ENCODE measurements at places on chromosomes 7 and 10.

GRCh38 chr10:115049960-115050359 is 43.2 kb upstream of the ATRNL1 start:
- DNase-seq = no peak

- peak; percentile 52 for DNase-seq
Observed at GRCh38 chr10:22475651-22476600, 130.6 kb downstream of the SPAG6 start.

DNA sequence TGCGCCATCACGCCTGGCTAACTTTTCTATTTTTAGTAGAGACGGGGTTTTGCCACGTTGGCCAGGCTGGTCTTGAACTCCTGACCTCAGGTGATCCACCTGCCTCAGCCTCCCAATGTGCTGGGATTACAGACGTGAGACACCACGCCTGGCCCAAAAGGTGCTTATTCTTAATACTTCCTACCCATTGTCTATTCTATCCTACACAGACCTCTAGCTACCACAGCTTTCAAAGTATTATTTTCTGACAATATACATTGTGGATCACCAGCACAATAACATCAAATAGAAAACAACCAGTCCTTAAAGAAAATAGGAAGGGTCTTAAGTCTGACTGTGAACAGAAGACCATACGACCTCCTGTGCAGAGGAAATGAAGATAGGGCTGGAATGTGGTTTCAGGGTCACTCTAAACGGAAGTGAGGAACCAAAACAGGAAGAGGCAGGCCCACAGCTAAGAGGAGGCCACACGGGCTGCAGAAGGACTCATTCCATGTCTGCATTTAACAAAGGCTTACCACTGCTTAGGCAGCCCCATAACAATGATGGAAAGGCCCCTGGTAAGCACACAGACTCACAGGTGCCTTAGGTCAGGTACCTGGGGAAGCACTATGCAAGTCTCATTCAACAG is 115.2 kb downstream of the ZFAND4 start:
- DNase-seq = no peak

DNA sequence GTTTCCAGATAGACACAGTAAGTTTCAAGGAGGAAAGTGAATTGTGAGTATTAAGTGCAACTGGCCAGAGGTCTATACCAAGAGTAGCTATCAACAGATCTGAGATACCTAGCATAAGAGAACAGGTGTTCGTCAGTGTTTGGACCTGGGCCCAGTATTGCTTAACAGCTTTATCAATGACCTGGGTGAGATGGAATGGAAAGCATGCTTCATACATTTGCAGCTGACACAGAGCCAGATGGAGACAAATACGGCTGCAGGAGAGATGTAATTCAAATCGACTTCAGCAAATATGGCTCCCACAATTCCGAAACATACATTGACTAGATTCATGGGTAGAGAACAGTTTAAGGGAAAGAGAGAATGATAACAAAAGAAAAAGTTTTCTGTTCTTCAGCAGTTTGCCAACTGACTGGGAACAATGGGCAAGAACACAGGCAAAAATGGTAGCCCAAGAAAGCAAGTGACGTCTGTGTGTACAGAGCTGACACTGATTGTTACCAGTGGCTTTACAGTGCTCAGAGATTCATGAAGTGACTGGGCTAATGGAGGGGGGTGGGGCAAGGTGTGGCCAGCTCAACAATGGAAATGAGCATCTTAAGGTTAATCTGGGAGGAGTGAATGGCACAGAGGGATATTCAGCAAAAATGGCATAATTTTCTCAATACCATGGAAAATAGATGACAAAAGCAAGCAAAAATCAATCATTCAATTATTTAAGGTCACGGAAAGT is 28.0 kb upstream of the COBL start:
- DNase-seq = no peak

DNA sequence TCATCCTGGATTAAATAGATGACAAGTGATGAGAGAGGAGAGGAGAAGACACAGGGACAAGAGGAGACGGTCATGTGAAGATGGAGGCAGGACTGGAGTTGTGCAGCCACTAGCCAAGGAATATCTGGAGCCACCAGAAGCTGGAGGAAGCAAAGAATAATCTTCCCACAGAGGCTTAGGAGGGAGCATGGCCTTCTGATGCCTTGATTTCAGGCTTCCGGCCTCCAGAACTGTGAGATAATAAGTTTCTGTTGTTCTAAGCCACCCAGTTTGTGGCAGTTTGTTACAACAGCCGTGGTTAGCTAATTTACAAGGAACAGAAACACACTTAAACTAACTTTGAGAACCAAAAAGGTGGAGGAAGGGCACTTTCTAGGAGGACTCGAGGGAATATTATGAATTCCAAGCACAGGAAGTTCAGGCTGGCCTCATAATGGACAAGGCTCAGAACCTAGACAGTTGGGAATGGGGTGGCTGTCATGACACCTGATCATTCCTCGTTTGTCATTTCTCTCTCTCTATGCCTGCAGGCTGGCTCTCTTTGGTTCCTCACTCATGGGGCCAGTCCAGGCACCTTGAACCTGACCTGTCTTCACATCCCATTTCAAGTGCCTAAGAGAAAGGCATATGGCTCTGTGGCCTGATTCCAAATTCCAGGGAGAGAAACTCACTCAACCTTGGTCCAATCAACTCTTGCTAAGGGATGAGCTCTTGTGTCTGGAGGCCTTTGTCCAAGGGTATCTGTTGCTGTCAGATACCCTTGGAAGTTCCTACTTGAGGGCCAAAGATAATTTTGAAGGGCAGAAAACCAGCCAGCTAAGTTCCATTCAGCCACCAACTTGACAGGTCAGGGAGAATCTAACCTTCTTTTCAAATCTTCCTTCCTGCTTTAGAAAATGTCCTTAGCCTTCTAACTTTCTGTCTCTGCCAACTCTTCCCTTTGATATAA is 33.5 kb upstream of the PDZD8 start:
- DNase-seq = no peak

DNA sequence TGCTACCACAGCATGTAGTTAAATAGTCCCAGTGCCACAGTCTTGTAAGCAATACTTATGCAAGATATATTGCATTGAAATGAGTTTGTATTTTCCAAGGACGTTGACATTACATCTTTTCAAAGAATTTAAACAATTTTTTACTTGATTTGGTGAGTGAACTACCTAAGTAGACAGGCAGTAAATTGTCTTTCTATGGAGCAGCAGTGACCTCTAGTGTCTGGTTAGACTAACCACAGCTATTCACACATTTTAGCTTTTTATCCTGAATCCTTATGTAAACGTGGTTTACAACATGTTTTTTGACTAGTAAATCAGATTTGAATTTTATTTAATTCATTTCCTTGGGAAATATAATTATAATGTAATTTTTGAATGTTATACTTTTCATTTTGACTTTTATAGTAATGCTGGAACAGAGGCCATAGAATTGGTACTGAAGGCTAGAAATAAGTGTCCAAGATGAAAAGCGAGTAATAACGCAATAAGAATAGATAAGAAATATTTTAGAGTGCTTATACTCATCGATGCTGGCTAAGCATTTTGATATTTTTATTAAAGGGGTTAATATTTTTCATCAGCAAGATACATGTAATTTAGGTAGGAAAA is 5.6 kb downstream of the LRRTM3 start:
- DNase-seq = peak; percentile 16

GRCh38 chr7:88169717-88170320 is 50.0 kb downstream of the SRI start:
- no peak for DNase-seq

DNA sequence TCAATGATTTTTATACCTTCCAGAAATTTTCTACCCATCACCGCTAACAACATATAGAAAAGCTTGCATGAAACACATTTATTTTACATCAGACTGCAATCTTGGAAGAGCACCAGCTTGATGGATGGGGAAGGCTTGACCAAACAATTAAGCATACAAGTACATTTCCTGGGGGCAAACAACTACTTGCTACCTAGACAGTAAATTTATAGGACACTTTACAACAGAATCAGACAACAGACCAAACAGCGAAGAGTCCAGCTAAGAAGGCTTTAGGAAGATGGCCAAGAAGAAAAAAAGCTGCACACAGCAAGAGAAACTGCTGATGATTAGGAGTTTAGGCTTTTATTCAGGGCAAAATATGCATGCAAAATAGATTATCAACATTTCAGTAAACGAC is 8.0 kb downstream of the AASS start:
- DNase-seq = no peak

DNA sequence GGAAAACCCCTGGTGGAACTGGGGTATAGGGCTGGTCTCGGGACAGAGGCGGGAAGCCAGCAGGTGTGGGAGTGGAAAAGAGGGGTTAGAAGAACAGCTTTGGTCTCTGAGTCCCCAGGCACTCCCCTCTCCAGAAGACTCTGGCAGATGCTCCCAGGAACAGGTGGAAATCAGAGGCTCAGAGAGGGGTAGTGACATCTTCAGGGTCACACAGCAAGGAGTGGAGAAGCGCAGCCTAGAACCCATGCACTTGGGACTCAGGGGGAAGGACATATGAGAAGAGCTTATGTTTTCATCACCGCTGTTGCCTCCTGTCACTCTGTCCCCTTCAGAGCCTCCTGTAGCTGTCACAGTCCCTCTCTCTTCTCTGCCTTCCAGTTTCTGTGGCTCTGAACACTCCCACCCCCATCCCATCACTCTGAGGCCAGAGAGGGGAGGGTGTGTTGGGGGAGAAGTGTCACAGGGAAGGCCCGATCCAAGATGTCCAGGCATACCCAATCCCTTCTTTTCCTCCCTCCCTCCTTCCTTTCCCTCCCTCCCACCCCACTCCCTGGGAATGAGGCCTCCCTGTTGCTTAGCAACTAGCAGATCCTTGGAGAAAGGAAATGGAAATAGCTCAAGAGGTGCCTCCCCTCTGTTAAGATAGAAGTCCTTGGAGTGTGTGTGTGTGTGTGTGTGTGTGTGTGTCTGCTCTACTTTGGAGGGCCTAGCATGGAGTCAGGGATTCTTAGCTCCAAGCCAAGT is 32.0 kb downstream of the SRRM3 start:
- no peak for DNase-seq

DNA sequence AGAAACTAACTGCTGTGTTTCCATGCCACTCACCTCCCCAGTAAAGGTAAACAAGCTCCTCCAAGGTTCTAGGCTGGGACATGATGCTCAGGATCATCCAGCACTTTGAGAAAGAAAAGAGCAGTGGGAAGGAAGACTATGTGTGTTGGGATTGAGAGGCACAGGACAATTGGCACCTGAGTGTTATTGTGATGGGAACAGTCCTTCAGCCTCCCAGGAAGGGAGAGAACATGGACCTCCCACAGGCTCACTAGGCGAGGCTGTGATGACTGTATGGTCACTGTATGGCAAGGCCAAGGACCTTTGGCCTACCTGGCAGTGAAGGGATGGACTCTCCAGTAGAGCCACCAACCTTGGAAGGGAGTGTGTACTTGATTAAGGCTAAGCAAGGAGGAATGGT is 123.2 kb upstream of the UNC5B start:
- DNase-seq = no peak

DNA sequence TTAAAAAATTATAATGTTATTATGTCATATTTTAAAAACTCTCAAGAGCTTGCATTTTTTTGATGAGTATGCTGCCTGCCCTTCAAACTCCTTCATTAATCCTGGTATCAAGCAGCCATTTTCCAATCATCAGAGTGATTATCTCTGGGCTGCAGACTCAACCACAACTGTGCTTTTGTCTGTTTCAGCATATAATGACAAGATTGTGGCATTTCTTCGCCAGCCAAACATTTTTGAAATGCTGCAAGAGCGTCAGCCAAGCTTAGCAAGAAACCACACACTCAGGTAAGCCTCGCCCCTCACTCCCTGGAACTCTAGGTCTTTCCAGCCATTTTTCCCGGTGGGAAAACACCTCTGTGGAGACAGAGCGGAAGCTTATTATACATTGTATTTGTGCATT is 90.0 kb upstream of the STK17A start:
- DNase-seq = no peak

DNA sequence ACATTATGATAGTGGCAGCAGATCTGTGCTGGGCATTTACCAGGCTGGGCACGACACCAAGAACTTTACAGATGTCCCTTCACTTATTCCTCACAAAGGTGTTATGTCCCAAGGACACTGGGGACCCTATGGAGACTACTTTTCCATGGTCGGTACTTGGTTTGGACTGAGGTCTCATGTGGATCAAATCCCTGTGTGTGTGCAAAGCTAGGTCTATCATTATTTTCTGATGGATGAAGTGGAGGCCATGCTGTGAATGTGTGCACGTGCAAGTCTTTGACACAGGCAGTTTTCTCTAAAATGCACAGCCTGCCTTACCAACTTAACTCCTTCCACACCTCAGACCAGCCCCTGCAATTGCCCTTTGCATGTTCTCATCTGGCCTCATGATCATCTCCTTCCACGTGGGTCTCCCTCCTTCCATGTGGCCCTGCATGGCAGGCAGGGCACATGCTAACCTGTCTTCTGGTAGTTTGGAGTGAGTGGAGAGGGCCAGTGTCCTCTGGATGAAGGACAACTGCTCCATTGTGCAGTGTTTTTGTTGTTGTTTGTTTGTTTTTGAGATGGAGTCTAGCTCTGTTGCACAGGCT is 16.0 kb upstream of the ZNF273 start:
- no peak for DNase-seq

DNA sequence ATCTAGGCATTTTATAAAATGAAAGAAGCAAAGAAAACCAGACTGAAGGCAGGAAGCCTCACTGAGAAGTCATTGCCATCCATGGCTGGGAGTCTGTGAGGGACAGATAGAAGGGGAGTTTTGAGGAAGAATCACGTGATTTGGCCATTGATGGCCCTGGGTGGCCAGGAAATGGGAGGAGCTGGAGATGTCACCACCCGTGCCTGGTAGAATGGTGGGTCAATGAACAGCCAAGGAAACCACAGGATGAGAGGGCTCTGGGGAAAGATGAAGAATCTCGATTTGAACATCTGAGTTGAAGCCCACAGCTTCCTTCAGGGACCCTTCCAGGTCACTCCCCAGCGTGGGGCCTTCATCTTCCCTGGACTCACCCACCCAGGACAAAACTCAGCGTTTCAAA is 103.3 kb upstream of the CHST15 start:
- no peak for DNase-seq

- DNase-seq = no peak
Observed at GRCh38 chr7:141990011-141990725, 5.5 kb upstream of the MGAM start.

- DNase-seq = no peak
Observed at GRCh38 chr7:30908681-30909080, 3.0 kb upstream of the AQP1 start.

- DNase-seq = no peak
Observed at GRCh38 chr10:93753621-93754250, 4.0 kb upstream of the LGI1 start.

DNA sequence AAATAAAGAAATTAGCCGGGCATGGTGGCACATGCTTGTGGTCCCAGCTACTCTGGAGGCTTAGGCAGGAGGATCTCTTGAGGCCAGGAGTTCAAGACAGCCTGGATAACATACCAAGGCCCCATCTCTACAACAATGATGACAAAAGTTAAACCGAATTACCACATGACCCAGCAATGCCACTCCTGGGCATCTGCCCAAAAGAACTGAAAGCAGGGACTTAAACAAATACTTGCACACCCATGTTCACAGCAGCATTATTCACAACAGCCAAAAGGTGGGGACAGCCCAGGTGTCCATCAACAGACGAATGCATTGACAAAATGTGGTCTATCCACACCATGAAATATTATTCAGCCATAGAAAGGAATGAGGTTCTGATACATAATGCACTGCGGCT is 83.9 kb downstream of the HIP1 start:
- DNase-seq = no peak

Measured in nucleus accumbens (tissue), 56 donors.